NCI-H2081 treated with DMSO at 0.1 percent for 48 hours (cell line): ENCODE measurements at places on chromosomes 1 and 21.

- no peak for DNase-seq
Measured at GRCh38 chr1:40971966-40972365, 7.5 kb upstream of the CTPS1 start.

DNA sequence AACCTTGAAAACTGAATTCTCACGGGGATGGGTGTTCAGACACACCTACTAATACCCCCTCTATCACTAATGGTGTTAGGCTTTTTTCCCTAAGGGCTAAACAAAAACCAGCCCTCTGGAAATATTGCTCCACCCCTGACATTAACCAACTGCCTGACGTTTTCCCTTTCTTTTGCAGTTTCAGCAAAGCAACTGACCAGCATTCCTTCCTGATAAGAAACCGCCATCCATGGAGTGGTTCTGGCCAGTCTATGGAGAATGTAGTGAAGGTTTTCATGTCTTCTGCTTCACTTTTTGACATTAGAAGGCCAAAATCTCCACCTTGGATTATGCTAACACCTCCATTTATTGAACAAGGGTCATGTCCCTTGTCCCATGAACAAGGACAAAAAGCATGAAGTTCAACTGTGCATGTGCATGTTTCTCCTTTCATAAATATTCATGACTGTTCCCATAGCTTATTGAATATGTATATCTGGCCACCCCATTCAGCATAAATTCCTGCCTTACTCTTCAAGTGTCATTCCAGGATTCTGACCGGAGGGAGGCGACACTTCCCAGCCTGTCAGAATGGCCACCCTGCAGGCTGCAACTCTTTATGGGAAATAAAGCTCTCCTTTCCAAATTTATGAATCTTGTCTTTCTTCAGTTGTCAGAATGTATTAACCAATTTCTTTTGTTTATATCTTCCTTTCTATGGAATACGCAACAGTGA, 314.3 kb downstream of the HHIPL2 start:
- DNase-seq, result no peak

GRCh38 chr1:11730429-11730891, 5.5 kb upstream of the AGTRAP start:
- DNase-seq, result no peak

GRCh38 chr21:39705849-39706248, 39.1 kb upstream of the IGSF5 start:
- no peak for DNase-seq

DNA sequence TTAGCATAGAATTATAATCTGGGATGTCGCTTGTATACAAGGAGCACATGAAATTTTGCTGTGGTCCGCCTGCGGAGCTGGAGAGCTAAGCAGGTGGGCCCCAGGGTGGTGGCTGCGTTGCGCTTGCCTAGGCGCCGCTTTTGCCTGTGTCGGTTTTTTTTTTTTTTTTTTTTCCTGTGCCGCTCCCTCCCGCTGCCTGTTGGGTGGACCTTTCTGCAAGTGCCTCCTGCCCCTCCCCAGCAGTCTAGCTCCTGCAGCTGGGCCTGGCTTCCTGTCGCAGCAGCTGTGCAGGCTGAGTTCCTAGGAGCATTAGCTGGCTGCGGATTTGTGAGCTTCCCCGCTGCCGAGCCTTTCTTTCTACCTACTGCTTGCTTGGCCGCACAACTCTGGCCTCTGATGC, 20.6 kb downstream of the PYHIN1 start:
- DNase-seq, result no peak

GRCh38 chr1:59126366-59126765, 170.5 kb upstream of the FGGY start:
- DNase-seq, result no peak

DNA sequence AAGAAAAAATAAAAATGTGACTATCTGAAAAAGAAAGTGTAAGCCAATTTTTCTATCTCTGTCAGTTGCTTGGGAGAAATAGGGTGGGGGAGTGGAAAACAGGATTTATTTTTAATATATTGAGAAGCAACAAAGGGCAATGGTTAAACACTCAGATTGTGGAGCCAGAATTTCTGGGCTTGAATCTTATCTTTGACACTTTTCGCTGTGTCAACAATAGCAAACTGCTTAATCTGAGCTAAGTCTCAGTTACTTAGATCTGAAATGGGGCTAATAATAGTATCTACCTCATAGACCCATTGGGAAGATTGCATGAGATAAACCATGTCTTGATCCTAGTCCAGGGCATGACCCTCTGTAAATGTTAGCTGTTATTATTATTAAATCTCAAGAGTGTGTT, 468.1 kb downstream of the ADGRL2 start:
- no peak for DNase-seq

- no peak for DNase-seq
Measured at GRCh38 chr1:65119951-65120350, 28.1 kb upstream of the AK4 start.

- no peak for DNase-seq
Measured at GRCh38 chr1:62131093-62131725, 63.4 kb upstream of the L1TD1 start.

DNA sequence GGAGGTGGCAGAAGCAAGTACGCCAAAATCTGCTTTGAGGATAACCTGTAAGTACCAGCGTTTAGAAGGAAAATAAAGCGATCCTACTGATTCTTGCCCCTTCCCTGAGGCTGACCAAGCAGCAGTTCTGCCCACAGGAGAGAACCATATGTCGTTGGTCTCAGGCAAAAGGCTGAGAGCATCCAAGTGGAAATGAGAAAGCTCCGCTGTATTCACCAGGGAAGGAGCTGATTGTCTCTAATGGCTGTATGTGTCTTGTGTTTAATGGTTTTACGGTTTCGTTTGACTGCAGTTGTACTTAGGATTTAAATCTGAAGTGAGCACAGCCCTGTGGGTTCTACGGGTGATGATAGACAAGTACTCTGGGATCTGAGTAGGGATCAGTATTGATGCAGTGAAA, 21.9 kb downstream of the FAM3B start:
- DNase-seq, result no peak

- DNase-seq, result no peak
Measured at GRCh38 chr21:41011951-41012366, 156.0 kb upstream of the BACE2 start.

DNA sequence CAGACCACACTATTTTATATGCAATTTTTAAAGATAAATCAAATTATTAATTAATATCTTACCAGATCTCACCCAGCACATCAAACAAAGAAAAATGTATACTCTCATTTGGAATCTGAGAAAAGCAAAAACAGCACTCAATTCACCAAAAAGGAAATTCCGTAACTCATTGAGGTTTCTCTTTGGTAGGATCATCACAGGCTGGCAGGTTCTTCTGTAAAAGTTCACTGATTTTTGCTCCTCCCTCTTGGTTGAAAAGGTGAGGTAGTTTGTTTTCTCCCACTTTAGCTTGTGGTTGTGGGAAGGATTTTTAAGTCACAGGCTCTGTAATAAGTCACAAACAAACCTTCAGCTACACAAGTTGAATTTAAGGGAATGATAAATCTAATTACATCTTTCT, at the start of gene LIPI:
LIPI (minus strand) TSS at position 218 of the 400 bp plus-strand sequence; CDS start at position 108, 110 bp downstream.
- no peak for DNase-seq

DNA sequence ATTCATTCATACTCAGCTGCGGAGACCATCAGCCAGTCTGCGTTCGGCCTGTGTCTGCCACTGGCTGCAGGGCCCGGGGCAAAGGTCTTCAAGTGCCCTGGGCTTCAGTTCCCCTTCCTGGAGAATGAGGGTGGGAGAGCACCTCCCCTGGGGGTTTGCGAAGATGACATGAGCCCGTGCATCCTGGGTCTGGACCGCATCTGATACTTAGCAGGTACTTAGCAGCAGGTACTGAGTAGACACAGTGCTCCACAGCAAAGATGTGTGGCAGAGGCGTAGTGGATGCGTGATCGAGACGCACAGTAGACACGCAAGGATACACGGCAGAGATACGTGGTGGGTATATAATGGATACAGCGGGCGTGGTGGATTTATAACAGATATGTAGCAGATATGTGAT, 51.3 kb downstream of the PRKCZ start:
- no peak for DNase-seq

DNA sequence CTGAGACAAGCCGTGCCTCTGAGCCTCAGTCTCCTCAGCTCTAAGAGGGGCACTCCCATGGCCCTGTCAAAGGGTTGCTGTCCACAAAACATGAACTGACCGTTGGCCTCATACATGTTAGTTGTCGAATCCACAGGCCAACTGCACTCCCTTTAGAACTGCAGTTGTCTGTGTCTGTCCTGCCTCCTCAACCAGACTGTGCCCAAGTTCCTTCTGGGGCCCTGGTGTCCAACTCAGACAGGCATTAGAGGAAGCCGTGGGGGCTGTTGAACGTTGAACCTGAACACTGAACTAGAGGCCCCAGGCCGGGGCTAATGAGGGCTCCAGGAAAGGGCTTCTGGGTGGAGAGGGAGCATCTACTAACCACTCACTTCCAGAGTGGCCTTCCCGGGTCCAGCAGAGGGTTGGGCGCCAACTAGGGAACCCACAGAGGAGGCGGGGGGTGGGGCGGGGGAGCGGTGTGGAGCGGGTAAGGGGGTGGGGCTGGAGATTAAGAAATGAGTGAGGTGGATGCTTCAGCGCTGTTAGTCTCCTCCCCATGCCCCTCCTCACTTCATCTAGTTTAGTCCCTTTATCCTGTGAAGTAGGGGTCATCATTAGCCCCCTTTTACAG, at the start of gene RAB42:
RAB42 (plus strand) TSS at position 558 of the 613 bp plus-strand sequence. CDS start 247 bp downstream, outside the sequence.
- DNase-seq, result no peak

DNA sequence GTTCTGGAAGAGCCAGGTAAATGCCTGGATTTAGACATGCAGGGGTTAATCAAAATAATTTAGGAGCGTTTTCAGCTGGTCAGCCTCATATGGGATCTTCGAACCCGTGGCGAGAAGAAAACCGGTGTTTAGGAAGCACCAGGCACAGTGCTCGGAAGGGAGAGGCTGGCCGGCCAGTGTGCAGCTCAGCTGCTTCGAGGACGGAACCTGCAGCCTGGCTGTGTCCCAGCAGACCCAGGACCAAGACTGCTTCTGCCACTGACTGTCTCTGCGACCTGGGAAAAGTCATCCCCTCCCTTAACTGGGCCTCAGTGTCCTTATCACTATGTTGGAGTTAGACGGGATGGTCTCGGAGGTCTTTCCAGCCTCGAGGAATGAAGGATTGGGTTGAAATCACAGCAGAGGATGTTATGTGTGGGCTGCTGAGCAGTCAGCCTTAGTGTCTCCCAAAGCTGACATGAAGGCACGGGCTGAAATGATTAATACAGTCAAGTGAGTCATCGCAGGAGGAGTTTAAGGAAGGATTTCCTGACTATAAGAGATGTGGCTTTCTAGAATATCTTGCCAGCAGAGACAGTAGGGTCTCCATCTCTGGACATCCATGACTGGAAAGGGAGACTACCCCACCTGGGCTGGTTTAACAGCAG, 20.8 kb downstream of the PPFIA4 start:
- no peak for DNase-seq

DNA sequence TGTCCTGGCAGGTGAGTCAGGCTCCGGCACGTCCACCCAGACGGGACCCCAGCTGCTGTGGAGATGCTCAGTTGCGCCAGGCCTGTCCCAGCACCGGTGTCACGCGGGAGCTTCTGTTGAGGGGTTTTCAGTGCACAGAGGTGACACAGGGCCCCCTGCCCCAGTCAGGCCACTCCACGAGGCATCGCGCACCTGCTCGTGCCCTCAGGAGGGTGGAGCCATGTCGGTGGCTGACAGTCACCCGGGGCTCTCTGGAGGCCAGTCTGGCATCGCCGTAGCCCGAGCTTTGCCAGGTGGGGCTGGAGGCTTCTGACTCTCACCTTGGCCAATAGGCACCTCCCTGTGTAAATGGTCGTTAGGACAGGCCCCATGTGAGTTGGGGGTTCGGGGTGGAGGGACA, 11.1 kb downstream of the TMEM240 start:
- no peak for DNase-seq

DNA sequence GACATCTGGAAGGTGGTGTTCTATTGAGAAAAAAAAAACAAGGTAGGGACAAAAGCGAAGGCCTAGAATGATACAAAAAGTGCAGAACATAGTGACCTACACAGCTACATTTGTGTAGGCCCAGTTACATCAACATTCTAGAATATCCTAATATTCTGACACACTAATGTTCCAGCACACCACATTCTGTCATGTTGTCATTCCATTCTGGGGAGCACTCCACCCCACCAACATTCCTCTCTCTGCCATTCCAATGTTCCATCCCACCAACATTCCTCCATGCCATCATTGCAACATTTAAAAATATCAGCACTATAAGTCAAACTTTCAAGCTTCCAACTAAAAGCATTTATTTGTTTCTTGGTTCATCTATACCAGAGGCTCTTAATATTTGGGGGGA, 28.5 kb downstream of the COA7 start:
- DNase-seq, result no peak
